Fibroblast of skin of scalp (primary cell): ENCODE measurements at places on chromosomes 13 and 19.

- no peak for DNase-seq
Measured at GRCh38 chr13:63972328-63972727, 2556.7 kb upstream of the PCDH20 start.

GRCh38 chr19:29372461-29372860 is 153.3 kb upstream of the VSTM2B start:
- DNase-seq: no peak

- DNase-seq: peak; percentile 59
Measured at GRCh38 chr13:32669030-32669646, 82.9 kb downstream of the PDS5B start.

DNA sequence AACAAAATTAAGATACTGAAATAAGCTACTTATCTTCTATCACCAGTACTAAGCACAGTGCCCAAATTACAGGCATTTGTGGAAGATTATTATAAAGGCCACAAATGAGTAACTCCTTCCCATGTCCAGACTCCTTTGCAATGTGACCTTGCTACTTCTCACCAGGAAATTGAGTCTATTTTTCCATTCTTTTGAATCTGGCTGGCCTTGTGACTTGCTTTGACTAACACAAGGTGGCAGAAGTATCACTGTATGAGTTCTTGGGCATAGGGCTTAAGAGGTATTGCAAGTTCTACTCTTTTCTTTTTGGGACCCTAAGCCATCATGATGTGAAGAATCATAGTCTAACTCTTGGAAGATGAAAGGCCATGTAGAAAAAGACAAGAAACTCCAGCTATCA is 49.9 kb downstream of the UGGT2 start:
- DNase-seq: no peak

- DNase-seq: peak; percentile 13
Measured at GRCh38 chr13:77492982-77493381, 42.5 kb upstream of the SCEL start.

DNA sequence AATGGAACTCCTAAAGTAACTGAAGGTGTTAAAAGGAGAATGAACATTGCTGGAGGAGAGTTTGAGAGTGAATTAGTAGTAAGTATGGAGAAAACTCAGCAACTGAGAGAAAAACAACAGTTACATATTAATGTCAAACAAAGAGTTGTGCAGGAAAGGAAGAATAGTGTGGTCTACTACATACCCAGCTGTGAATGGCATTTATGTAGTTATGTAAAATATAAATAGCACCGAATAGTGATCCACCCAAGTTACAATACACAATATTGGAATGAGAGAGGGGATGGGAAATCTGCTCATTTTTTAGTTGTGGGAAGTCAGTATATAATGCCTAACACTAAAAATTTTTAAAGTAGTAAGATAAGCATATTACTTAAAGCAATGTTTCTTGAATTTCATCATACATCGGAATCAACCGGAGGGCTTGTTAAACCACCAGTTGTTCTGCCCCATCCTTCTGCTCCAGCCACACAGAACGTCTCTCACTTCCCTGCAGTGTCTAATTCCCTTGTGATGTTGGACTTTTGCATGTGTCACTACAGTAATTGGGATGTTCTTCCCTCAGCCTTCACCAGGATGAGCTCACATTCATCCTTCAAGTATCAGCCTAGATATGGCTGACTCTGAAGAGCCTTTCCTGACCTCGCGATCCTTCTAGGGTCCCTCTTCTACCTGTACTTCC is 11.5 kb downstream of the CCDC70 start:
- DNase-seq: no peak

- no peak for DNase-seq
Measured at GRCh38 chr13:36850790-36851438, 31.9 kb downstream of the RFXAP start.

GRCh38 chr19:9674663-9675357 is at the start of gene ZNF562:
TSS of gene ZNF562 (minus strand) at chr19:9675100. CDS start at chr19:9660744, 14,356 bp downstream.
- peak; percentile 90 for DNase-seq

DNA sequence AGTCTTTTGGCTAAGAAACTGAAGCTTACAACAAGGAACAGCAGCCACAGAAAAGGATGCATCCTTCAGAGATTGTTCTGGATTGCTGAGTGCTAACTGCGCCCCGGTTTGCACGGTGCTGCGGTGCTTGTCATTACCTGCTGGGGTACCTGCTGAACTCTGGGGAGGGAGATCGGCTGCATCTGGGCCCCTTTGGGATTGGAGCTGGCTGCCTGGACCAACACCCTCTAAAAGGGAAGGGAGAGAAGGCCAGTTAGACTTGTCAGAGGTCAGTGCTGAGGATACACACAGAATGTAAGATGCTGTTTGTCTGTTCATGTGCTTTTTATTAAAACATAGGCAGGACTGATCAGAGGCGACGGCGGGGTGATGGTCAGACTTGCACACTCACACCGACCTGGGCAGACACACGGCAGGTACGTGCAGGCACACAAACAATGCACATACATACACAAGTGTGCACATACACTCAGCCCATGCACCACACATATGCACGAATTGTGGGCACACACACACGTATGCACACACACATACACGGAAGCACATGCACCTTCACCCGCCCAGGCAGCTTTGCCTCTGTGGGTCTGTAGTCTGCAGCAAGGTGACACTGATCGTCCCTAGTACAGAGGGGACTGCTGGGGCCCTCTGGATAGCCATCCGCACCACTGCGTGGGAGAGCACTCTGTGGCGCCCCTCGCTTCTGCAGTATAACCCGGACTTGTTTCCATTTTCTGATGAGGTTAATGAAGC is 66.1 kb downstream of the RFX2 start:
- DNase-seq: no peak

DNA sequence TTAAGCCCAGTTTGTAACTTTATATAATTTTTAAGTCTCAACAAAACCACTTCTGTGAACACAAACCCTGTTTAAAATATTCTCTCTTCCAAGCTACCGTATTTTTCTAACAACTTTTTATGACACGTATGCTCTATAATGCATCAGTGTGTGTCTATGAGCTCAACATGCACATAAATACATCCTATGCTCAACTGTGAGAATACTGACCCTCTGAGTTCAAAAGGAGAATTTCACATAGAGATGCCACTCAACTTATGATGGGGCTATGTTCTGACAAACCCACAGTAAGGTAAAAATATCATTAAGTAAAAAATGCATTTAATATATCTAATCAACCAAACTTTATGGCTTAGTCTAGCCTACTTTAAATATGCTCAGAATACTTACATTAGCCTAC is 1139.7 kb upstream of the SPRY2 start:
- DNase-seq: no peak

- peak; percentile 1 for DNase-seq
Measured at GRCh38 chr13:41973247-41973741, 12.4 kb upstream of the VWA8 start.
